Activated T-cell treated with anti-CD3 and anti-CD28 coated beads for 1 hour (primary cell): ENCODE measurements at places on chromosomes 4 and X.

DNA sequence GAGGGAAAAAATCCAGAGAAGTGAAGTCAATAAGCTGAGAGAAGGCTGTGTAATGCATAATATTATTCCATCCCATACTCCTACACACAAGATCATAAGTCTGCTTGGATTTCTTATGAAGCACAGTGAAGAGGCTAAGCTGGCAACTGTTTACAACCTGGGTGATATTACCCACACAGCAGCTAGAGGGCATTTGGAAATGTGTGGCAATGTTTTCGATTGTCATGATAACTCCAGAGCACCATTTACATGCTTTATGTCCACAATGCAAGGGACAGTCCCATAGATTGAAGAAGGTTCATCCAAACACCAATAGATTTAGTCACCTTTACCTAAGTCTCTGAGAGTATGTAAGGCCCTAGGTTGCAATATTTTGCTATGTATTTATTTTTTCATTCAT, 412.2 kb downstream of the PPP3CA start:
- DNase-seq: no peak

DNA sequence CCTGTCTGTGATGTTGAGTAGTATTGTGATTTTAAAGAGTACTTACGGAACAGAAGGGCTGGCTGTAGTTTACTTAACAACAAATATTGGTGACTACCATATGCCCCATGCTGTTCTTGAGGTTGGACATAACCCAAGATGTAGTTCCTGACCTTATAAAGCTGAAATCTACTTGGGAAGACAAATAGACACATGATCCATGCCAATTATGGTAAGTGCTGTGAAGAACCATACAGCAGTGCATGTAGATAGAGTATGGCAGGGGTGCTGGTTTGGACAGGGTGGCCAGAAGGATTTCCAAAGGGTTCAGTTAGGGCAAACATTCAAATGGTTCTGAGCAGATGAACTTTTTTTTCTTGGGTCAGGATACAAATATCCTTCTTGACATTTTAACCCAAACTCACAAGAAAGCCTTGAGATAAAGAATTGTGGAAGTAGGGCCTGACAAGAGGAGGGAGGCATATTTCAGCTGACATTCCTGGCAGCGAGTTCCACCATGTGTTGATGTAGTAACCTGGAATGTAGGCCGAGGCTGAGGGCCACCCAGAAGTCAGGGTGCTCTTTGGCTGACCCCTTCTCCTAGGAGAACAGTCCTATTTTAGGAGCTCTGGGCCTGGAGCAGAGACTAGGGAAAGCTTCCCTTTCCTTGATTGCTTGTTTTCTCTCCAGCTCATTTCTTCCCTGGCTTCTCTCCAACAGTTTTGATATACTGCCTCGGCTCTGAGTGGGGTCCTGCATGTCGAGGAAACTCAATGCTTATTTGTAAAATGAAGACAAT, 74.2 kb downstream of the FREM3 start:
- DNase-seq: no peak

GRCh38 chr4:8539661-8540060, 40.5 kb upstream of the GPR78 start:
- no peak for DNase-seq

DNA sequence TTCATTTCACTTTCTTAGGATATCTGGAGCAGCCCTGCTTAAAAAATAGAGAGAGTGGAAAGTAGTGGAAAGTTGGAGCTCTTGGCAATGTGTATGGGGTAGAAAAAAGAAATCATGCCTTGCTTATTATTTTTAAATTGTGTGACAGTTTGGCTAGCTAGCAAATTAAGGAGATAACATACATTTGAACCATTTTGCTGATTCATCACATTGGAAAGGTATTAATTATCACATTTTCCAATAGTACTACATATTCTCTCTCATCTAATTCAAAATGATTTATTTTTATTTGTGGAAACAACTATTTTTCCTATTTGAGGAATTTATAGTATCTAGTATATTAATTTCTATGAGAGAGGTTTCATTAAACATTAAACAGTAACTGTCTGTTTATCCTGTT, 280.4 kb downstream of the KLHL4 start:
- no peak for DNase-seq

DNA sequence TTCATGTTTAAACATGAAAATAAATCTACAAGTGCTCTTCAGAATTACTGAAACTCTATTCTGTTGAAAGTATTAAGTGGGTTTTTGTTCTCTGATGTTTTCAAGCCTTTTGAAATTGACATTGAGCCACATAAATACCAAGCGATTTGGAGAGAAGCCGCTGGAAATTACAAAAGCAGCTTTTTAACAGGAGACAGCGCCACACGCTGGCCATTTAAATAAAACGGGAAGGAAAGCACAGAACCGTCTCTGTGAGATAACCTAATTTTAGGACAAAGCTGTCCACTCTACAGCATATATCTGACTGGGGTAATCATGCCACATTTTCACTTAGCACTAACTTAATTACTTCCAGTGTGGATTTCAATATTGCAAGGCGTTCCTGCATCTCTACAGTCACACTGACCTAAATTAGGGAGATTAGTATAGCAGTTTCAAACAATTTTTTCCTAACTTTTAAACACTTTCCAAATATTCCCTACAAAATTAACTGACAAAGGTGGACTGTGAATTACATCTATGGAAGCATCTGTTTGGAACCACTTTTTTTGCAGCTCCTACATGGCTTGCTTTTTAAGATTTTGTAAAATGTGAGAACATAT, 6.8 kb upstream of the ANOS1 start:
- DNase-seq: no peak

- no peak for DNase-seq
These were observed 310.1 kb downstream of the PPP3CA start for GRCh38 chr4:101037249-101037648.

DNA sequence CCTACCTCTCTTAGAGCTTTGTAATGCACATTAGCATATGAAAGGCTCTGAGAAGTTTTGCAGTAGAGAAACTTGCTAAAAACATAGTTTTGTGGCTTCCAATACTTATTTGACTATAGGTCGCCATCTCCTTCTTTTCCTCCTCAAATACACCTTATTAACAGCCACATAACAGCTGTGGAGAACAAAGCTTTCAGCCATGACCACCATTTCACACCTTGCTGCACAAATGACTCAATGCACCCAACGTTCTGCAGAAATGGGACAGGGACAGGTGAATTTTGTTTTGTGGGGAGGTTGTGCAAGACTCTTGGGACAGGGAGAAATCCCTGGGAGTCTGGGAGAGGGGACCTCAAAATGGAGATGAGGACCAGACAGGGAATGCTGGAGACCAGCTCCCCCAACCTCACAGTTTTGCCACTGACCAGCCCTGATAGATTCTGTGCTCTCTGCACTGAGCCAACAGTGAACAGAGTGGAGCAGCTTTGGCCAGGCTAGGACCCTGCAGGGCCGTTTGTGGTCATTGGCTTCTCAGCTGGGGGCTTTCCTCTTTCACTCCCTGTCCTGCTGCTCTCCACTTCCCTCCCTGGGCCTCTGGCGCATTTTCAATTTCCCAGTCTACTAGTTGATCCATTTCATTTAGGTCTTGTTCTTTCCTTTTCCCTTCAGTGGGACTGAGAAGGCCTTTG, 16.6 kb downstream of the FRMPD3 start:
- no peak for DNase-seq

DNA sequence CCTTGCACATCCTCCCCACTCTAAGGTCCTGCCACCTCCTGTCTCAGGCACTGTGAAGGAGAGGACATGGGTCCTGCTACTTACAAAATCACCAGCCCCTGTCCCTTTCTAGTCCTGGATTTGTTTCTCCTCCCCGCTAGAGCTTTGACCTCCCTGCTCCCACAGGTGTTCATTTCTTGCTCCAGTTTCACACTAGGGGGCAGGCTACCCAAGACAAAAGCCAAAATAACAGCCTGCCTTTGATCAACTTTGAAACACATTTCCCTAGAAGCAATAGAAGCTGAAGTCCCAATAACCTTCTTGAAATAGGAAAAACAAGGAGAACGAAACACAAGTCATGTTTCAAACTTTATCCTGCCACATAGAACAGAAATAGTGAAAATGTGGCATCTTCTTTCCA, 164.4 kb downstream of the QDPR start:
- peak; percentile 9 for DNase-seq

DNA sequence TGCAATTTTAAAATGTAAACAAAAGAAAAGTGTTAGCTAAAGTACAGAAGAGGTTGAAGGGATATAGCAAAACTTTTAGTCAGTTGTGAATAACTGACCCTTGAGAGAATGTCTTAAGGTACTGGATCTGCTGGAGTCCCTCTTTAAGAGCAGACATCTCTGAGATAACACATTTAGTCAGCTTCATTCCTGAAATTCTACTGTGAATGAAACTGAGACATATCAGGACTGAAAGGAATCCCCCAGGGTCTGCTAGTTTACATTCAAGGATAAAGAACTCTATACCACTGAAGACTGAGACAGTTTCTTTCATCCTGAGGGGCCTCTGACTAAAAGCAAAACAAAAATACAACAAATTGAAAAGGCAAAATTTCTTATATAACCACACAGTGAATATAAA, 54.4 kb downstream of the PGRMC1 start:
- no peak for DNase-seq

- no peak for DNase-seq
These were observed 222.6 kb upstream of the PCDH18 start for GRCh38 chr4:137754652-137755471.

GRCh38 chrX:3715921-3716320, 2.5 kb upstream of the PRKX start:
- no peak for DNase-seq

DNA sequence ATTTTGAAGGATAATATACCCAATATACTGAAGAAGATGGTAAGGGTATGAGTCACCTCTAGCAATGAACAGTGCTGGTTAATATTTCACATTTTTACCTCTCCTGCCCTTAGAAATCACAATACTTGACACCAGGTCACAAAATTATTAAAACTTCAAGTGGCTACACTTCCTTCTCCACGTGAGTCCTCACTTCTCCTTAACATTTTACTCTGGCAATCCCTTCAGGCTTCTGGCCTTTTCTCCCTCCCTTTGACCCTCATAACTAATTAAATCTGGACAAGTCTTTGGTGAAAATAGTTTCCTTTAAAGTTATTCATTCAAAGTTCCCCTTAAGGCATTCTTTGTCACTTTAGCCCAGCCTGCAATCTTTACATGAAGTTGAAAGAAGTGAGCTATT, 190.4 kb downstream of the UNC5C start:
- no peak for DNase-seq
